ENCODE measurements at places on chromosomes 16 and 17. TPM values are rescaled to one million over a fixed set of nuclear protein-coding genes. Genes with fewer than 3 reads are reported as not detected.

The DNAH17 gene
- total RNA-seq = 0.02 TPM

The CNGB1 gene
- total RNA-seq = not detected

The DCUN1D3 gene
- 9.3 TPM for total RNA-seq

The SLC12A3 gene
- total RNA-seq = not detected

The SCN4A gene
- total RNA-seq = 0.02 TPM

The JPH3 gene
- 4.2 TPM for total RNA-seq

The SLC26A11 gene
- total RNA-seq = 3.6 TPM

DNA sequence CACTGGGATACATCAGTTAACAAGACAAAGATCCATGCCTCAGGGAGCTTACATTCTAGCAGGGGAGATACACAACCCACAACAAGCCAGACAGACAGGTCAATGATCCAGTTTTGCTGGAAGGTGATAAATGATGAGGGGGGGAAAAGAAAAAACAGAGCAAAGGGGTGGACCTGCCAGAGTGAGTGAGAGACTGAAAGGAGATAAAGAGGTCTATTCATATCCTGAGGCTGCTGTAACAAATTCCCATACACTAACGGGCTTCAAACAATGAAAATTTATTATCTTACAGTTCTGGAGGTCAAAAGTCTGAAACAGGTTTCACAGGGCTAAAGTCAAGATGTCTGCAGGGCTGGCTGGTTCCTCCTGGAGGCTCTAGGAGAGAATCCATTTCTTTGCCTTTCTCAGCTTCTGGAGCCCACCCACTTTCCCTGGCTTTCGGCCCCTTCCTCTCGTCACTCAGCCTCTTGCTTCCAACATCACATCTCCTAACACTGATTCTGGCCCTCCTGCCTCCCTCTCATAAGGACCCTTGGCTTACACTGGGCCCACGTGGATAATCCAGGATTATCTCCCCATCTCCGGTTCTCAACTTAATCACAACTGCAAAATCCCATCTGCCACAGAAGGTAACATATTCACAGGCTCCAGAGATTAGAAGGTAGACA is 81.5 kb downstream of the GAS7 start:
- no peak for DNase-seq

DNA sequence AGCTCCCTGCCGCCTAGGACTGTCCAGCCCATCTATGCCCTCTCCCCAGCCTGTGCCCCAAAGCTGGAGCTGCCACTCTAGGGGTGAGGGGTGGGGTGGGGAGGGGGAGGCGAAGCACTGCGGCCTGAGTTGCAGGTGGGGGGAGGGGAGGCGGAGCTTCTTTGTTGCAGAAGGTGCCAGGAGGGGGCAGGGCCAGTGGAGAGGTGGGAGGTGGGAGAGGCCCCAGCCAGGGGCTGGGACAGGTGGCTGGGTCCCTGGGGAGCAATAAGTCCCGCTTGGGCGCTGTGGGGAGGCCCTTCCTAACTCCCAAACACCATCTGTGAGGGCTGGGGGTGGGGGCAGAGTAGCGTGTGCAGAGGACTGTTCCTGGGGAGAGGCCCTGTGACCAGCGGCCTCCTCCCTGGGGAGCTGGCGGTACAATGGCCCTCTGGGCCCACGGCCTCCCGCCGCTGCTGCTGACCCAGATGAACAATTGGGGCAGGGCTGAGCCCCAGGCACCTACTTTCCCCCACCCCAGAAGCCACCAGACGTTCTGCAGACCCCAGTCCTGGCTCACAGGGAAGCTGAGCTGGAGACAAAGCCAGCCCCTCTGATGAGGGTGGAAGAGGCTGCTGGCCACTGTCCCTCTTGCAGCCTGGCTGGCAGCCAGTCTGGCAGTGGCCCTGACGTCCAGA is 2.2 kb upstream of the NTN3 start:
- DNase-seq = no peak

GRCh38 chr16:69538808-69539207 is 27.0 kb upstream of the NFAT5 start:
- DNase-seq = no peak

- no peak for DNase-seq
These were observed 259.1 kb upstream of the ERCC4 start for GRCh38 chr16:13660807-13661206.

GRCh38 chr17:1188812-1189504 is 9.2 kb upstream of the ABR start:
- DNase-seq = no peak

DNA sequence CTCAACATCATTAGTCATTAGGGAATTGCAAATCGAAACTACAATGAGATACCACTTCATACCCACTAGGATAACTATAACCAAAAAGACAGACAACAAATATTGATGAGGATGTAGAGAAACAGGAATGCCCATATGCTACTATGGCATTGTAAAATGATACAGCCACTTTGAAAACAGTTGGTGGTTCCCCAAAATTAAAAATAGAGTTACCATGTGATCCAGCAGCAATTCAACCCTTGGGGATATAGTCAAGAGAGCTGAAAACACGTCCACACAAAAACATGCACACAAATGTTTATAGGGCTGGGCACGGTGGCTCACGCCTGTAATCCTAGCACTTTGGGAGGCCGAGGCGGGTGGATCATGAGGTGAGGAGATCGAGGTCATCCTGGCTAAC is 10.0 kb upstream of the PECAM1 start:
- no peak for DNase-seq

- no peak for DNase-seq
These were observed 82.8 kb downstream of the WDR59 start for GRCh38 chr16:74902161-74902560.

- peak; percentile 81 for DNase-seq
These were observed 5.7 kb downstream of the TRIM47 start for GRCh38 chr17:75872434-75873351.

DNA sequence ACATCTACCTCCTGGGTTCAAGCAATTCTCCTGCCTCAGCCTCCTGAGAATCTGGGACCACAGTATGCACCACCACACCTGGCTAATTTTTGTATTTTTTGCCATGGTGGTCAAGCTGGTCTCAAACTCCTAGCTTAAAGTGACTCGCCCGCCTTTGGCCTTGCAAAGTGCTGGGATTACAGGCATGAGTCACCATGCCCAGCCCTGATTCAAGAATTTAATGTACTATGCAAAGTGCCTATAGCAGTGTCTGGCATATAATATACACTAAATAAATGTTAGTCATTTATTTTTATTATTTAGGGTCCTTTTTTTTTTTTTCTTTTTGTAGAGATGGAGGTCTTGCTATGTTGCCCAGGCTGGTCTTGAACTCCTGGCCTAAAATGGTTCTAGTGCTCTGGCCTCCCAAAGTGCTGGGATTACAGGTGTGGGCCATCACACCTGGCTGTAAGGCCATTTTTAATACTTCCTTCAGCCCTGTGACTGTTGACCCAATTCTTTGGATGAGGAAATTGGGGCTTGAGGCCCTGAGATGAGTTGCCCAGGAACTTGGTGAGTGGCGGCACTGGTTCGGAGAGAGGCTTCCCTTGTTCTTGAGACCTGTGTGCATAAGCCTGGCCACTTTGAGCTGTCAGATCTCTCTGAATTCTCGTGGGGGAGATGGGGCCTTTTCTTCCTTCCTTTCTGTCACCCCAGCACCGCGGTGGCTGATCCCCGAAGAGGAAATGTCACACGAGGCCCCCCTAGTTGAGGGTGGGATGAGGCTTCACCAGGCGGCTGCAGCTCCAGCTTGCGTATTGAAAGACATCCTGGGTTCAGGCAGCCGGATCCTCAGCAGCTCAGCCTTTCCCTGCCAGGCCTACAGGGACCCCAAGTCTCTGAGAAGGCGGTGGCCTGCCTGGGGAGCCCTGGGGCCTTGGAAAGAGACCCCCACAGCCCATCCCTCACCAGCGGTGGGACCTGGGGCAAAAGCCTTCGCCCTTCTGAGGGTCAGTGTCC is 38.7 kb downstream of the LAT start:
- no peak for DNase-seq

GRCh38 chr16:63289834-63290460 is 1253.7 kb upstream of the CDH8 start:
- DNase-seq = peak; percentile 40

- DNase-seq = no peak
These were observed 71.6 kb downstream of the RAI1 start for GRCh38 chr17:17752821-17753321.

GRCh38 chr16:68179855-68180254 is 56.1 kb downstream of the ESRP2 start:
- DNase-seq = no peak

DNA sequence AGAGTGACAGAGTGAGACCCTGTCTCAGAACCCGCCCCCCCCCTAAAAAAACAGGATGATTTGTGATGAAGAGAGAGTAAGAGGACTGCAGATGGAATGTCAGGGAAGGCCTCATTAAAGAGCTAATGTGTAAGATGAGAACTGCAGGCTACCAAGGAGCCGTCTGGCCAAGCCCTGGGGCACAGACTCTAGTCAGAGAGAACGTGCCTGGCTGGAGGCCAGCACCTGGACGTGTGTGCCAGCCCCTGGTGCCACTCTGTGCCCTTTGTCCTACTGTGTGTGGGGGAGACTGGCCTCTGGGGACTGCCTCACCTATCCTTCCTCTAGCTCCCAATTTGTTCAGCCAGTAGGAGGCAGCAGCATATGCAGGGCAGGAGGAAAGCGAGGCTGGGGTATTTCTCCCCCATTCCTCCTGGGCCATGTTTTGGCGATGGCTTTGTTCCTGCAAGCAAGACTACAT is 37.1 kb downstream of the KNOP1 start:
- no peak for DNase-seq

DNA sequence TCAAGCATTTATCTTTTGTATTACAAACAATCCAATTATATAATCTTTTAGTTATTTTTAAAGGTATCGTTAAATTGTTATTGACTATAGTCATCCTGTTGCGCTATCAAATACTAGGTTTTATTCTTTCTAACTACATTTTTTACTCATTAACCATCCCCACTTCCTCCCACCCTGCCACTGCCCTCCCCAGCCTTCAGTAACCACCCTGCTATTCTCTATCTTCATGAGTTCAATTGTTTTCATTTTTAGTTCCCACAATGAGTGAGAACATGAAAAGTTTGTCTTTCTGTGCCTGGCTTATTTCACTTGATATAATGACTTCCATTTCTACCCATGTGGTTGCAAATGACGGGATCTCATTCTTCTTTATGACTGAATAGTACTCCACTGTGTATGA is 94.1 kb upstream of the MYOCD start:
- no peak for DNase-seq

GRCh38 chr17:68955181-68955841 is at the start of gene ABCA8:
Gene ABCA8, minus strand, starts transcription at chr17:68955392. Its CDS starts 13,358 bp downstream, at chr17:68942034.
- DNase-seq = no peak

DNA sequence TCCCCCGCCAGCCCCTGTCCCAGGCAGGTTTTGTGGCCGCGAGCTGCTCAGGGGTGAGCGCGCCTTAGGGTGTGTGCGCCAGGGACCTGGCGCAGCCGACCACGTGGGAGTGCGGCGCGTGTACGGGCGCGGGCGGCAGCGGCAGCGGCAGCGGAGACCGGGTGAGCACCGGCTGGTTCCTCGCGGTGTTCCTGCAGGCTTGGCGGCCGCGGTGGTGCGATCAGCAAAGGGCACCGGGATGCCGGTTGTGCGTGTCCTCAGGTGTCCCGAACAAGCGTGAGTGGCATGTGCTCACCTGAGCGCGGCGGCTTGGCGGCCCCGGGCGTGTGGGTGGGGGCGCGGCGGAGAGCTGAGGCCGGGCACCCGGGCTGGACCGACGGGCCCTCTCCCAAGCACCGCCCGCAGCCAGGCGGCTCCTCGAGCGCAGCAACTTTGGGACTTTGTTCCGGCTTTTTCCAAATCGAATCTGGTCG is 381 bp upstream of the HSD11B2 start:
- DNase-seq = no peak

DNA sequence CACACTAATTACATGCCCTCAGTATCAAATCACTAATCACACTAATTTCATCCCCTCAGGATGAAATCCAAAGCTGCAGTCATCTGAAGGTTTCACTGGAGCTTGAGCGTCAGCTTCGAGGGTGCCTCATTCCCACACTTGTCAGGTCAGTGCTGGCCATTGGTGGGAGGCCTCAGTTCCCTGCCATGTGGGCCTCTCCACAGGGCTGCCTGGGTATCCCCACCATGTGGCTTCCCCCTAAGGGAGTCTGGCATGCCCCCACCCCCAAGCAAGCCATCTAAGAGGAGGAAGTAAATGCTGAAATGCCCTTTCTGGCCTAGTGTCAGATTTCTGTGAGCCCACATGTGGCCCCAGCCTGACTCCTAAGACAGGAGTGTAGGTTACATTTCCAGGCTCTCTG is 78.6 kb upstream of the CDH5 start:
- no peak for DNase-seq

DNA sequence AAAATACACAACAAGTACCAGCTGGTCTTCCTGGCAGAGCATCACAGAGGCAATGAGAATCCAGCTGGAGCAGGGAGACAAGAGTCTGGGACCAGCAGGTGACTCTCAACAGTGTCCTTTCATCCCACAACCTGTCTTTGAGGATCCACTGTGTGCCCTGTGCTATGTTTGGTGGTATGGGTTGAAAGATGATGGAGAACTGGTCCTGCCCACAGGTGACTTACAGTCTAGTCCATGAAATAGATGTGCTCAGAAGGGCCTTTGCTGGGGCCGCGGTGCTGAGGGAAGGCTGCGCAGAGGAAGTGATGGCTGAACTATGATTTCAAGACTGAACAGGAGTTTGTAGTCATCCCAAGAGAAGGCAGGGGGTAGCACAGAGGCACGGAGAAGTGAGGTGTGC is 17.9 kb downstream of the WNT3 start:
- no peak for DNase-seq

DNA sequence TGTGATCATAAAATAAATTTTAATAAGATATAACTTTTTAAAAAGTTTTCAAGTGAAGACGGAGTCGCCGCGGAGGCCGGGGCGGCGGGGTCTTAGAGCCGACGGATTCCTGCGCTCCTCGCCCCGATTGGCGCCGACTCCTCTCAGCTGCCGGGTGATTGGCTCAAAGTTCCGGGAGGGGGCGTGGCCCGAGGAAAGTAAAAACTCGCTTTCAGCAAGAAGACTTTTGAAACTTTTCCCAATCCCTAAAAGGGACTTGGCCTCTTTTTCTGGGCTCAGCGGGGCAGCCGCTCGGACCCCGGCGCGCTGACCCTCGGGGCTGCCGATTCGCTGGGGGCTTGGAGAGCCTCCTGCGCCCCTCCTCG is at the start of gene FOXC2:
Gene FOXC2 (plus strand): TSS at position 229 of the 365 bp plus-strand sequence. CDS start 507 bp downstream, outside the sequence.
- DNase-seq = peak; percentile 92

- DNase-seq = no peak
These were observed 507 bp downstream of the DYNLRB2 start for GRCh38 chr16:80541306-80541694.

DNA sequence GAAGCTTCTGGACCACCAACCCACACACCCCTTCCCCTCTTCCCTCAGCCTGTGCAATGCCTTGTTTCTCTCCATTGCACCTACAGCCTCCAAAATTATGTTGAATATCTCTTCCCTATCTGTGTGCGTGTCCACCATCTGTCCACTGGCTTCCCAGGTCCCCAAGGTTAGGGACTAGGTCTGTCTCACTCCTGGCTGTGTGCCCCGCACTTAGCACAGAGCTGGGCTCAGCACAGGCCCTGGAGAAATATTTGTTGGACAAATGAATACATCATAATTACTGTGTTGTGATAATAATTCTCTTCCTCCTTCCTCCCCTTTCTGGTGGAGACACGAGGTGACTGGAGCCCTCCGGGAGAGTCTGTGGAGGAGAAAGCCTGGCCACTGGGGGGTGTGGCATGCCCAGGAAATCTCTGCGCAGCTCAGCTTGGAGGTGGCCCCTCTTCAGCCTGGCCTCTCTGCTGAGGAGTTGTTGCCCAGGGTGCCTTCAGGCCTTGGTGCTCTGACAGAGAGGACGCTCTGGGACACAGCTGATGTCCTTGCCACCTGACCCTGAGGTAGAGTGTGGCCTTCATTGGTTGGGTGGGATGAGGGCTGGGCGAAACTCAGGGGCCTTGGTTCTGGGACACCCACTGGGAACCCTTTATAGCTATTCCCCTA is 3.3 kb upstream of the BRD7 start:
- DNase-seq = no peak
